Calu3 (cell line): ENCODE measurements at places on chromosomes 1 and 21.
A peak's percentile ranks its signal among the peaks of the same experiment; 100 is the strongest.

GRCh38 chr1:54332781-54333585, 73.2 kb downstream of the SSBP3 start:
- DNase-seq, result no peak

- DNase-seq, result no peak
Measured at GRCh38 chr1:231934797-231935196, 308.2 kb downstream of the DISC1 start.

GRCh38 chr1:24052220-24052619, 59.7 kb downstream of the MYOM3 start:
- no peak for DNase-seq

DNA sequence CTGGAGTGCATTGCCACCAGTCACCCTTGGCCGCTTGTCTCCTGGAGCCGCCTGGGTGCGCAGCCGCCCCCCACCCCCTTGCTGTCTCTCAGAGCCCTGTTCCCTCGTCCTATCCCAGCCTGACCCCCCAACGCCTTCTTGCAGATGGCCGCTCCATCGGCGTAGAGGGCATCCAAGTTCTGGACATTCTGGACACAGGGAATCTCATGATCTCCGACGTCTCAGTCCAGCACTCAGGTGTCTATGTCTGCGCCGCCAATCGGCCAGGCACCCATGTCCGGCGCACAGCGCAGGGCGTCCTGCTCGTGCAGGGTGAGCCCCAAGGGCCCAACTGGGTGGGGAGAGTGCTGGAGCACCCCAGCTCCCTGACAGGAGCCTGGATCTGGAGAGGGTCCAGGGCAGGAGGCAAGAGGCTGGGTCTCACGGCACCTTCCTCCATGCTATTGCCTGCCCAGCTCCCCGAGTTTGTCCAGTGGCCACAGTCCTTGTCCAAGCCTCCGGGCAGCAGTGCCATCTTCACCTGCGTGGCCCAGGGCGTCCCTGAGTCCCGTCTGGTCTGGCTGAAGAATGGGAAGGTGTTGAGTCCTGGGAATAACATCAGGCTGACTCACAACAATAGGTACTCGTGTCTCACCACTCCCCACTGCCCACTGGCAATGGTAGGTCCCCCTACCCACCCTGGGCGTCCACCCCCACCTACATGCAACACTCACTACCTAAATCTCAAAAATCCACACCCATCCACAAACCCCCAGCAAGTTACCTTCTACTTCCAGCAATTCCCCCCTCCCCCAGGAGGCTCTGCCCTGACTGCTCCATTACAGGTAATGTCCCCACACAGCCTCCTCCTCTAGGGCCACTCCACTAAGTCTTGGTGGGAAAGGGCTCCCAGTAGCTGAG, 24.6 kb downstream of the SLC27A3 start:
- no peak for DNase-seq

GRCh38 chr1:39164256-39164655, 40.2 kb upstream of the MACF1 start:
- DNase-seq, result no peak

- DNase-seq, result no peak
Measured at GRCh38 chr1:75984781-75985180, 52.6 kb upstream of the ASB17 start.

DNA sequence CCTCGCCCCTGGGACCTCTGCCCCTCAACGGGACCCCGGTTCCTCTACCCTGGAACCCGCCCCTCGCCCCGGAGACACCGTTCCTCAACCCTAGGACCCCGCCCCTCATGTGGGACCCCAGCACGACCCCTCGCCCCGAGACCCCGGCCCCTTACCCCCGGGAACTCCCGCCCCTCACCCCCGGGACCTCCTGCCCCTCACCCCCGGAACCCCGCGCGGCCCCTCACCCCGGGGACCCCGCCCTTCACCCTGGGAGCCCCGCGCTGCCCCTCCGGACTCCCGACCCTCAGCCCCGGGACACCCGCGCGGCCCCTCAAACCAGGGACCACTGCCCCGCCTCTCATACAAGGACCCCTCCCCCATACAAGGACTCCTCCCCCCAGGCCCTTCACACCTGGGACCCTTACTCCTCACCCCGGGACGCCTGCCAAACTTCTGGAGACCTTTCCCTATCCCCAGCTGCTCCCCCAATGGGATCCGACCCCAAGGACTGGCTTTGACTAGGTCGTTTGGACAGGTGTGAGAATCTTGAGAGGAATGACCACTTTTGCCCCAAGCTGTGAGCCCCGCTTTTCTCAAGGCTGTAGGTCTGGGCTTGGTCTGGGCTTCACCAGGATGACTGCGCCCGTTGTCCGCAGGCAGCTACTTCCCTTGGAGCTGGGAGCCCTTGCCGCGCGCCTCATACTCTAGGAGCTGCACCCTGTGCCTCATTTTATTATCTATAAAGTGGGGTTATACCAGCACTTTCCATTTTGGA, 843 bp downstream of the DIP2A start:
- peak; percentile 17 for DNase-seq

DNA sequence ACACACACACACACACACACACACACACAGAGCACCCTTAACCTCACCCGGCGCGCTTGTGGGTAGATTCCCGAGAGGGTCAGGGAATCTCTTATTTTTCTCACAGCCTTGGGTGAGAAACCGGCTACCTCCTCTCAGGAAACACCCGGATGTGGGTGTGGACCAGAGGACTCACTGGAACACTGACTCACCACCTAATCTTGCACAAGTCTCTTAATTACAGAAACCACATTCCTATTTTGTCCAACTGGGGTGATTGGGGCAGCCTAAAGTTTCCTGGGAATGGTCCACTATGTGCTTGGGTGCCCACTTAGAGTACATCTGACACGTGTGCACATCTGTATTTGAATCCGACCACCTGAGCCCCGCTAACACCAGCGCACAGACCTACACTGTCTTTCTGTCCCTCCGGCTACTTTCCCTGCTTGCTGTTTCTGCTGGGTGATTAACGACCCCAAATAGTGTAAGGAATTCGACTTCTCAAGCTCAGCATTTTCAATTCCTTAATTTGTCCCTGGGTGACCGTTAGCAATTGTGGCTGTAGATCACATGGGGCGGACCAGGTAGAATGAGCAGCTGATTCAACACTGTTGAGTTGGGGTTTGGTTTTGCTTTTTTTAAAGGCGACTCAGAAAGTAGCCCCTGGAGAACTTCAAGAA, 14.0 kb upstream of the TBX15 start:
- peak; percentile 62 for DNase-seq

DNA sequence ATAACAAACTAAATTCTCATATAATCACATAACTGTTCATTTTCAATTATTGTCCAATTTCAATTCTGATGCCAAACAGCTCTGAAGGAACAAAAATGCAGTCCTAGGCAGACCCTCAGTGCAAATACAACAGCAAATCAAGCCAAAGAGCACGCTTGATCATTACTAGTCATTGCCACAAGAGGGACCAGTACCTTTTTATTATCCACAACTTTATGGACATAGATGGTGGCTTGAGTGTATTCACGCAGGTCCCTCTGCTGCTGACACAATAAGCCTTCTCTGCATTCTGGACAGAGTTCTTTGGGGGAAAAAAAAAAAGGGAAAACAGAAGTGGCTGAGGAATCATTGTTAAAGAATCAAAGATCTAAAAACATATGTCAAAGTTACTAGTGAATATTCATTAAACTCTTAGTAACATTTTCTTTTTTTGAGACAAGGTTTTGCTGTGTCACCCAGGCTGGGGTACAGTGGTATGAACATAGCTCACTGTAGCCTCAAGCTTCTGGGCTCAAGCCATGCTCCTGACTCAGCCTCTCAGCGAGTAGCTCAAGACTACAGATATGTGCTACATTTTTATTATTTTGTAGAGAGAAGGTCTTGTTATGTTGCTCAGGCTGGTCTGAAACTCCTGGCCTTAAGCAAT, 34.3 kb upstream of the RAP1GAP start:
- no peak for DNase-seq

GRCh38 chr1:162070825-162071224, 1.3 kb downstream of the NOS1AP start:
- DNase-seq, result peak; percentile 33

DNA sequence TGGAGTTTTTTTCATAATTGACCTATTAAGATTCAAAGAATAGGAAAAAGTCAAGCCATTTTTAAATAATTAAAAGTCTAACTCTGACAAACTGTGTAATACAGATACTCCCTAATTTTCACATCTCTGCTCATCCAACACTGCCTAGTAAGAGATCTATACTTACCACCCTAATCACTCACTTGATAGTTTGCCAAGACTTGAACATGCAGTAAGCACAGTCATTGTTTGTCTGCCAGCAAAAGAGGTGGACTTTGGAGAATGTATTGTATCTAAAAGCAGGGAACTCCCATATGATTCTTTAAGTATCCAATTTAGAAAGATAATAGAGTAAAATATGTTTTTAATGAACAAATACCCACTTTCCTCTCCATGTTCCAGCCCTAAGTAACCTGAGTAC, 15.5 kb downstream of the TMEM59 start:
- DNase-seq, result no peak

- no peak for DNase-seq
Measured at GRCh38 chr1:155010211-155010918, 7.8 kb downstream of the ZBTB7B start.

DNA sequence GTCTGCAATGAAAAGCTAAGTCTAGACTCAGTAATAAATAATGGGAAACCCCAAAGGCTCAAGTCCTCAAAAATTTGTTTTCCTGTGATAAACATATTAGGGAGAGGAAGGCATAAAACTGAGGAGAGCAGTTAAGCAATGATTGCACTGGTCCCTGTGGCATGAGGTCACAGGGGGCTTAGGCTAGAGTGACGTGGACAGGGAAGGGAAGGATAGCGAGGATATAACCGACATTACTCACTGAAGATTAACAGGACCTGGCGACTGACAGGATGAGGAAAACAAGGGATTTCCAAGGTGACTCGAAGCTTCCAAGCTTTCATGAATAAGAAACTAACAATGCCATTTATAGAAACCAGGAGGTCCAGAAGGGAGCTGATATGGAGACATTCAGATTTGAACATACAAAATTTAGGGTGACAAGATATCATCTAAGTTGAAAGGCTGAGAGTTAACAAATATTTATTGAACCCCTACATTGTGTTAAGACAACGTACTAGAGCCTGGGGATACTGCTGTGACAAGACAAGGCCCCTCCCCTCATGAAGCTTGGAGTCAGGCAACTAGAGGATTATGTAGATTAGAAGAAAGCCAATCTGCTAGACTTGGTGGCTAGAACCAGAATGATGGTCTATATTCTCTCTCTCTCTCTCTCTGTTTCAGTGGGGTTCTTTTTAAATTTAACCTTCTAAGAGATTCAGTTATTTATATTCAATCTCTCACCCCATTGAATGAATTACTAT, 33.2 kb upstream of the PKN2 start:
- no peak for DNase-seq

DNA sequence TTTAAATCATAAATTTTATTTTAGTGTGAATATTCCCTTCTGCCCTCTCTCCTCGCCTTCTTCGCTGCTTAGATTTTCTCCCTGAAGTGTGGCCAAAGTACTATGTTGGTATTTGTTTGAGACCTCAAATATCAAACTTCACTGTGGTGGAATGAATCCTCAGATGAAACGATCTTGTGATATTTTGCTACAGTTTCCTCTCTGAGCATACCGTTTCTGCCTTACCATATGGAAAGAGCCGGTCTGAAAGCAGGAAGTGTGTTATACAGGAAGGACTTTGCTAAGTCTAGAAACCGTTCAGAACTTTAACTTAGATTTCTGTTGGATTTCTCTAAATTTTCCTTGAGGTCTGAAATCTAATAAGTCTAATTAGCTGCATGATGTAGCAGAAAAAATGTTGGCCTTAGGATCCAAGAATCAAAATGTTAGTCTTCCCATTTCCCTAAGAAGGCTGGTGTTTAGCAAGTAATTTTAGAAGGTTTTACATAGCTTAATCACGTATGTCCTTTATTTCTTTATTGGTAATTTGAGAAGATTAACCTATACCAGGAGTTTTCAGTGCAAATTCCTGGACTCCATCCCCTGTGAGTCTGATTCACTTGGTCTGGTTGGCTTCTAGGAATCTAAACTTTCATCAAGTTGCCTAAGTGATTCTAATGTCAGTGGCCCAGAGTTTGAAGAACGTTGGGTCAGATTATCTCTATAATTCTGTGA, 30.7 kb downstream of the SDCCAG8 start:
- no peak for DNase-seq

DNA sequence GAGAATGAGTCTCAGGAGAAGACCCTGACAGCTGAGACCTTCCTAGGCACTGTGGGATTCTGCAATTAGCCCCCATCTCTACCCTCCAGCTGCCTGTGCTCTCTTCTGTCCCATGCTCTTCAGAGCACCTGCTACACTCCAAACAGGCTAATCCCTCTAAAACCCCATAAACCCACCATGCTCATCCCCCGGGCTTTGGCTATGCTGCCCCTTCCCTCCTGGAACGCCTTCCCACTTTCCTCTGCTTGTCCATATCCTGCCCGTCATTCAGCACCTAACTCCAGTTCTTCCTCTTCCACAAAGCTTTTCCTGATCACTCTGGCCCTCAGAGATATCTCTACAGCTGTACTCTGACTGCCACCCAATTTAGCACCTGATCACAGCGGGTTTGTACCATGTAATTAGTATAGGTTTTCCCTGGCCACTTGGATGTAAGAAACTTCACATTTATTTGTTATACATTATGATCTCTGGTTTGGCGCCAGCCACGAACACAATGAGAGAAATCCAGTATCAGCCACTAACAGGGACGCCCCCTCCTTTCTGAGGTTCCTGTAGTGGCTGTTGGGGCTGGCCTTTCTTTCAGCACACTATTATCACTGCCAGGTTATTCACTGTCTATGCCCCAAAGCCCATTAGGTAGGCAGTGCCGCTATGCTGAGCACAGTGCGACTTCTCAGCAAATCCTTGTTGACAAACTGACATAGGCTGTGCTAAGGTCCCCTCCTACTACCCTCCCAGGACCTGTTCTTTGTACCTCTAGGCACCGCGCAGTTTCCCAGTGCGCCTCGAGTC, 45.1 kb downstream of the CDC7 start:
- DNase-seq, result no peak

- DNase-seq, result no peak
Measured at GRCh38 chr1:92481599-92481925, 5.2 kb downstream of the GFI1 start.
